ENCODE measurements at places on chromosomes 6 and 20.

DNA sequence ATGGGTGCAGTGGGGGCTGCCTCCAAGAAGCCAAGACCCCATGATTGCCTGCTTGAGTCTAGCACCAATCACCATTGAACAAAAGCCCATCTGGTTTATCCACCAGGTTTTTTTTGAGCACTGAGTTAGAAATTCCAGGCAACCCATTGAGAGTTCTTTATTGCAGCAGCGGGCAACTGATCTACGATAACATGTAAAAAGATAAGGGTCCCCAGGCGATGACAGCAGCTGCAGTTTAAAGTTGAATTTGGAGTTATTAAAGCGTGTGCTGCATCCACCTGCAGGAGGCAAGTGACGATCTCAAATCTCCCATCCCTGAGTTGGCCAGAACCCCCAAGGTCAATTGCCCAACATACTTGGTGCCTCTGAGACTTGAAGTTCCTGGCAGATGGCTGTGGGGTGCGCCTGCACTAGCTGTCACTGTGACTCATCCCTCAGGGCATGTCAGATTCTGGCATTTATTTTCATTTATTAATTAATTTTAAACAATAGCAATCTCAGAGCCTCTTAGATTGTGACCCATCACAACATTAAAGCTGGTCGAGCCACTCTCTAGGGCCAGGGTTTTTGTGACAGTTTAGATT, 290.4 kb upstream of the SULF2 start:
- DNase-seq: no peak

DNA sequence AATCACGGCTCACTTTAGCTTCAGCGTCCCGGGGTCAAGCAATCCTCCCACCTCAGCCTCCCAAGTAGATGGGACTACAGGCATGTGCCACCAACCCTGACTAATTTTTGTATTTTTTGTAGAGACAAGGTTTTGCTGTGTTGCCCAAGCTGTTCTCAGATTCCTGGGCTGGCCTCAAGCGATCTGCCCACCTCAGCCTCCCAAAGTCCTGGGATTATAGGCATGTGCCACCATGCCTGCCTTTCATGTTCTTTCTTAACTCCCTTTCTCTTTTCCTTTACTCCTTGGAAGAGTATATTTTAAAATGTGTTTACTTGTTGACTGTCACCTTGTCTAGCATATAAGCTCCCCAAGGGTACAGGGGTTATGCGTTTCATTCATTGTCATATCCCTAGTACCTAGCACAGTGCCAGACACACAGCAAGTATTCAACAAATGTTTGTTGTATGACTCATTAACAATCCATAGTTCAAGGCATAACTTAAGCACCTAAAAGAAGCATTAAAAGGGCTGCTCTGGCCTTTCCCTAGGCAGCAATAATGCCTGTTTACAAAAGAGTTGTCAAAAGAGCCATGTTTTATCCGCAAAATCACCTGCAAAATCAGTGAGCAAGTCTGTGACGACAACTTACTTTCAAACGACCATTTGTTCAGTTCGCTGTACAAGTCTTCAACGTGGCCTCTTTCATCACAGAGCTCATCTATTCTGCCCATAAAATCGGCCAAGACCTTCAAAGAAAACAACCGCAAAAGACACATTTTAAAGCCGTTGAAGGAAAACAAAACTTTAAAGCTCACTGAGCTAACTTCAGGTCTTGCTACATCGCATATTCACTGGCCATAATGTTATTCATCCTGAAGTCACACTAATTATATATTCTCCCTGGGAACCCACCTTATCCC, 4.6 kb downstream of the CYP24A1 start:
- no peak for DNase-seq

- no peak for DNase-seq
These were observed 78.9 kb downstream of the ELOVL5 start for GRCh38 chr6:53269827-53270226.

DNA sequence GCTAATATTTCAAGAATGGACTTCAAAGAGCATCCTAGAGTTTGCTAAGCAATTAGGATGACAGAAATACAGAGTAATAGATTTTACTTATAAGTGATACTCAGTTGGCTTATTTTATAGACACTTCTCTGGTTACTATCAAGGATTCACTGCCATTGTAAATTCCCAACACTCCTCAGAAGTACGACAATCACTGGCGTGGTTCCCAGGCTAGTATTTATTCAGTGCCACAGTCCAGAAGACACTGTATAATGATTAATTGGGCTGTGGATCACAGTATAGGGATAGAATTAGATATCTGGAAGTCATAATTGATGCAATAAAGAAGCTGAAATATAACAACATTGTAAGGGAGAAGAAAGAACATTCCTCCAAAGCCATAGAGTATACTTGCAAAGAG, 15.7 kb downstream of the MANEA start:
- DNase-seq: no peak

DNA sequence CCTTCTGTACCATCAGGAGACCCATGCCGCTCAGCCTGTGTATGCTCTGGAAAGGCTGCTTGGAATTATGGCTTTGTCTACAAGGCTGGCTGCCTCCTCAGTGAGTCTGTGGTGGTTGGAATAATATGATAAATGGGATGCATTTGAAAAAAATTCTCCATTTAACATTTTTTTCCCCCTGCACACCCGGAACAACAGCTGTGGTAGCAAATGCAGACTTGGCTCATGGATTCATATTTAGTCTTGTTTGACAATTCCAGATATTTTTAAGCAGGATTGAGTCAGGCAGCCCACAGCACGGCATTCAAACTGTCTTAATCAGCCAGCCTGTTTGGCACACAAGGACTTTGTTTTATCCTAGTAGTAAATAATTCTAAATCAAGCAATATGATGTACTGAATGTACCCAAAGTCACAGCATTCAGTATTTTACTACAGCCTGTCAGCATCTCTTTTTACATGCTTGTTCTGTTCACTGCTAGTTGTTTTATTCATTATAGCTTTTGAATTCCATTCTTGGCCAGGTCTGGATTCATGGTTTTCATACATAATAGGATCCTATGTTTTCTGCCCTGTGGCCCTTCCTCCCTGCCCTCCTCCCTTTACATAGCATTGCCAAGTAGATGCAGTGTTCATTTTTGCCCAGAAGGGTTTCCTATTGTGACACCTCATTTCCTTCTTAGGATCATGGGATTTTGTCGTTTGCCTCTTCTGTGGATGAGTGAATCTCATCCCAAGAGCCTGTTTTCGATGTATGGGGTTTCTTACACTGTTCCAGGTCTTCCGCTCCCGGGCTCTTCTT, 68.1 kb downstream of the LRRC1 start:
- DNase-seq: no peak

- DNase-seq: no peak
These were observed 4.5 kb downstream of the CABLES2 start for GRCh38 chr20:62402456-62403150.

- DNase-seq: no peak
These were observed 23.7 kb upstream of the CCDC167 start for GRCh38 chr6:37523412-37523811.

- no peak for DNase-seq
These were observed 9.5 kb downstream of the DNPH1 start for GRCh38 chr6:43219814-43220213.

- no peak for DNase-seq
These were observed 612.3 kb downstream of the UTRN start for GRCh38 chr6:144897441-144897921.

GRCh38 chr6:157187182-157188083, 135.9 kb downstream of the TMEM242 start:
- DNase-seq: no peak

- DNase-seq: no peak
These were observed 98.7 kb downstream of the ZDHHC14 start for GRCh38 chr6:157479464-157480303.

DNA sequence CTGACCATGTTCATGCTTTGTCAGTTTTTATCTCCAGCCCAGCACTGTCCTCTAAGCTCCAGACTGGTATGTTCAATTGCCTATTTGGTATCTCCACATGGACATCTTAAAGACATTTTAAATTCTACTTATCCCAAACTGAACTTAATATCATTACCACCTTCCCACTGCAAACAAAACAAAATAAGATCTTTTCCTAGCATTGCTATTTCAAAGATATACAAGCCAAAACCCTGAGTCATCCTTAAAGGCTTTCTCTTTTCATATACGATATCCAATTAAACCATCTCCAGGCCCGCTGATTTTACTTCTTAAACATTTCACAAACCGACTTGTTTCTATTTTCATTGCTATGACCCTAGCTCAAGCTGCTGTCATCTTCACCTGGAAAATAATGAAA, 35.1 kb upstream of the HS3ST5 start:
- DNase-seq: no peak

GRCh38 chr6:169799474-169799926, 48.1 kb downstream of the ERMARD start:
- no peak for DNase-seq

- no peak for DNase-seq
These were observed 34.3 kb downstream of the PRSS35 start for GRCh38 chr6:83546636-83547035.

DNA sequence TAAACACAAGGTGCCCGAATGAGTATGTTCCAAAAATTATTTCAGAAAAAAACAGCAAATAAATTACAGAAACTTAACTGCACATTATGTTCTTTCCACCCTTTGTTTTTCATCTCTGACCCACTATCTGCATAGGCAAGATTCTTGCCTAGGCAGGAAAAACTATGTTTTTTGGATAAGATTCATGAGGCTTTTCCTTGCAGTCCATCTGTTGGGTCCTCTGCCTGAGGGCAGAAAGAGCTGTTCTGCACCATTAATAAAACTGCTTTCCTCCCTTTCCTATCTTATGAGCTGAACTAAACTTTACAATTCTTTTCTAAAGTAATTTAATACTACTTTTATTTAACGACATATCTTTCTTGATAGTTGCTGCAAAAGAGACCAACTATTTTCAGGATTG, 21.1 kb downstream of the ENPP1 start:
- DNase-seq: no peak

DNA sequence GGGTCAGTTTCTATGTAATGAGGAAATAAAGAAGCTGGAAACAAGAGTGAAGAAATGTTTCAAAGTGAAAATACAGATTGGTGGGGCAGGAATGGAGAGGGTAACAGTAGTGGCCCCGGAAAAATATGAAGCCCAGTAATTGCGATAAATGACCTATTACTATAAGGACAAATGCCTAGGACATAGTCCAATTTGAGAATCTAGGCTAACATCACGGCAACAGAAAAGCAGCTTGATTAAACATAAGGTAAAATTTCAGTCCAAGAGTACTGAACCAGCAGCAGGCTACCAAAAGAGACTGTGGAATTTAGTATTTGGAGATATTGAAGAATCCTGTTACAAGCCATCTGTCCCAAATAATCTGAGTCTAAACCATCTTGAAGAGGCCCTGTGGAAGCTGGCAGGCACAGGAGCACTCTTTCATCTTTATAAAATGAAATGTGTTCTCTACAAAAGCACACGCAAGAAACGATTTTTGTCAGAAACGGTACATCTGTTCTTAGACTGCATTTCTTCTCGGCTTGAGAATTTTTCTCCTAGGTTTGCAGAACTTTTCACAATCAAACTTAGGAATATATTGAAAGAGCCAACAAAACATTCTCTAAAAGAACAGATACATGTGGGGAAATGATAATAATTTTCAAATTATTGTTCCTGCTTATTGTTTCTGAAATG, 49.3 kb downstream of the ELOVL5 start:
- no peak for DNase-seq

DNA sequence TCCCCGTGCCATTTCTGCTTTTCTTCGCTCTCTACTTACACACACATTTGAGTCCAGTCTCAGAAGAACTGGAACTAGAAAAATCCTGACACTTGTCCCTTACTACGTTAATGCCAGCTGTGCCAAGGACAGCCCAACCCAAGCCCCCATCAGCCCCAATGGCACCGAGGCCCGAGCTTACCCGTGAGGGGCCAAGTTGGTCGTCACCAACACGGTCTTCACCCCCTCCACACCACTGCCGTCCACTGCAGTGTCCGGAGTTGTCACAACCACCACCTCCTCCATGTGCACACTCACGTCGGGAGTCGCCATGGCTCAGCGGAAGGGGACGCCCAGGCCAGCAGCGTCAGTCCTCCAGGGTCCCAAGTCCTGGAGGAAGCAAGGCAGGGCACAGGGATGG, 7.8 kb downstream of the GMEB2 start:
- no peak for DNase-seq

DNA sequence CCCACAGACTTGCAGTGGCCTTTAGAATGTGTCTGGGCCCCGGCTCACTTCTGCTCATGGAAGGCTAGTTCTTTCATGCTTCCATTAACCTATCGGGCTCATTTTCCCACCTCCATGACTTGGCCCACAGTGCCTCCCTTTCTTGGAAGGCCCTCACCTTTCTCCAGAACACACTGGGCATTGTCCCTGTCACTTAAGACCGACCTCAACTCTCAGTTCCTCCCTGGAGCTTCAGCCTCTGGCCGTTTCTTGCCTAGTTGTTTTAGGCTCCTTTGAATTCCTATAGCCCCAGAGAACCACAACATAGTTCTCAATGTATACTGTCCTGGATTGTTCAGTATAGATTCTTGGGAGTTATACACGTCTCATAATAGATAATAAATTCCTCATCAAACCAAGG, 19.3 kb upstream of the TNFAIP3 start:
- no peak for DNase-seq

DNA sequence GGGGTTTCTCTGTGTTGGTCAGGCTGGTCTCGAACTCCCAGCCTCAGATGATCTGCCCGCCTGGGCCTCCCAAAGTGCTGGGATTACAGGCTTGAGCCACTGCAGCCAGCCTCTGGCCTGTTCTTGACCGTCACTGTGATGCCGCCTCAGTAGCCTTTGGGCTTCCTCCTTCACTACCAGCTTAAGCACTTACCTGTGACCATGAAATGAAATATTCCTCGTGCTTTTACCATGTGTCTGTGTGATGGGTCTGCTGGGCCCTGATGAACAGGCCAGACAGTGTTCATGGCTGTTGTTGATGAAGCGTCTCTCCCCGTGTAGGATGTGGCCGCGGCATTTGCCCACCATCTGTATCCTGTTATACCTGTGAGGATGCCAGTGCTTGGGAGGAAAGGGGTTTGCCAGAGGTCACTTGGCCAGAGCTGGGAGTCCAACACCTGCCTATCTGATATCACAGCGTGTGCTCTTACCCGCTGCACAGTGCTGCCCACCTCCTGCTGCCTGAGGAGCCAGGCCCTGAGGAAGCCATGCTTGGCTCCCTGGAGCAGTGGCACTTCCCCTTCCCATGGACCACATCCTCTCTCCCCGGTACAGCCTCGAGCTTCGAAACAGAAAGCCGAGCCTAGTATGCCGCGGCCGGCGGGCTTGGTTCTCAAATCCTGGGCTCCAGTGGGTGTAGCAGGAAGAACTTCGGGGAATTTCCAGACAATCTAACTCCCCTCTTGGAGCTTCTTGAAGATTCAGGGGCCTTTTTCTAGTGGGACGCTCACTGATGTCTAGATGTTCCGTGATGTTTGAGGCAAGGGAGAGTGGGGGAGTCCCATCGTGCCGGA, 167.9 kb downstream of the ZDHHC14 start:
- no peak for DNase-seq

GRCh38 chr6:18439581-18439980, 52.4 kb downstream of the RNF144B start:
- DNase-seq: no peak

- DNase-seq: no peak
These were observed 5.3 kb downstream of the GHRH start for GRCh38 chr20:37256286-37256685.

DNA sequence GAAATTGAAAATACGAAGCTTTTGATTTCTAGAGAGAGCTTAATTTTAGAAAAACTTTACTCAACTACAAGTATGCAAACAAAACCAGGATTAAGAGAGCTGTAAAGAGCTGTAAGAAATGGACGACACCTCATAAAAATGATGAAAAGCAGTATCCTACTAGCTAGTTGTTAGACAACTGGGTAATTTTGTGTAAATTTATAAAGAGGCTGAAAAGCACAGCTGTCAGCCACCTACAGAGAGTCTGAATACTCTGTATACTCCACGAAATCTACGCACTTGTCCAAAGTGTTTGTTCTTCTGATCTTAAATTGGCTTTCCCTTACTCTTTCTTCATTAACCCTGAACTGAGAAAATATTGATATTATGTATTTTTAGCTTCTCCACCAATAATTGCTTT, 808.4 kb upstream of the EPHA7 start:
- DNase-seq: no peak
